NT2/D1 (cell line): ENCODE measurements at places on chromosomes 2 and 18.

DNA sequence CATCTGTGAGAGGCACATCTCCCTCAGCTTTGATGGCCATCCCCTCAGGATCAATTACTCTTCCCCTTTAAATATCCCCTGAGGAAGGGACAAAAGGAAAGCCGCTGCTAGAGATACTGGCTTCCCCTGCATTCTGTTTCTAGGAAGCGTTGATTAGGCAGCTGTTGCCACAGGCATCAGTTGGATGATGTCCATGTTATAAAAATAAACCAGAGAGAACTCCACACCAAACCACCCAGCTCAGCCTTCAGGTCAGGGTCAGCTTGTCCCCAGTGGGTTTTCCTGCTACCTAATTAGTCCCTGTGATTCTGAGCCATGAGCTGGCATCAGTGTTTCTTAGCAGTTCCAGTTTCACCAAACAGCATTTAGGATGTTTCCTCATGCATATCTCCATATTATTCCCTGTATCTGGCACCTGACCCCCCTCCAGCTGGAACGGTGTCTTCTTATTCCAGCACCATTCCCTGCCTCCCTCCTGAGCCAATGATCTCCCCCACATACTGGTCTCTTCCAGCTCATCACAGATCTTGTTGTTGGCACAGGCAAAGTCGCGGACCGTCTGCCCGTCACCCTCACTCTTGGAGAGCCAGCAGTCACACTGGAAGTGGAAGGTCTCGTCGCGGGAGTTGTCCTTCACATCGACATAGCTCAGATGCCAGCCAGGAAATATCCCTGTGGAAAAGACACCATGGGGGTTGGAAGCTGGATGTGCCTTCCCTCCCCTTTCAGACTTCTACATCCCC, 168.4 kb downstream of the LOXHD1 start:
- no peak for DNase-seq

- DNase-seq, result no peak
Measured at GRCh38 chr2:37573451-37574388, 97.7 kb downstream of the CDC42EP3 start.

GRCh38 chr2:183224948-183225347, 100.7 kb downstream of the NUP35 start:
- no peak for DNase-seq

- no peak for DNase-seq
Measured at GRCh38 chr2:234245945-234246344, 195.4 kb downstream of the SPP2 start.
